NCI-H1694 treated with DMSO at 0.1 percent for 48 hours (cell line): ENCODE measurements at places on chromosomes 7 and 10.

DNA sequence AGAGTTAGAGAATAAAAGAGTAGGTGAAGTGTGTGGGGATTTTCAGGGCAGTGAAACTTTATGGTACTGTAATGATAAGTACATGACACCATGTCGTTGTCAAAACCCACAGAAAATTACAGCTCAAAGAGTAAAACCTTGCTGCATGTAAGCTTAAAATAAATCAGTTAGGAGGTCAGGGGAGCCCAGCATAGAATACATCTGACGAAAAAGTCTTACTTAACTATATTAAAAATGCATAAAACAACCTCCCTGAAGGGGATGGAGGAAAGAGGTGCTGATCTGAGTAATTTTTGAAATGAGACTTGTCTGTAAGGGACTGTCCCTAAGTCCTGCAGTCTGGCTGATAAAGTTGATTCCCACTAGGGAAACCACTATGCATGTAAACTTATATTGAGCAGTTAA, 49.8 kb upstream of the AKR1E2 start:
- no peak for DNase-seq

DNA sequence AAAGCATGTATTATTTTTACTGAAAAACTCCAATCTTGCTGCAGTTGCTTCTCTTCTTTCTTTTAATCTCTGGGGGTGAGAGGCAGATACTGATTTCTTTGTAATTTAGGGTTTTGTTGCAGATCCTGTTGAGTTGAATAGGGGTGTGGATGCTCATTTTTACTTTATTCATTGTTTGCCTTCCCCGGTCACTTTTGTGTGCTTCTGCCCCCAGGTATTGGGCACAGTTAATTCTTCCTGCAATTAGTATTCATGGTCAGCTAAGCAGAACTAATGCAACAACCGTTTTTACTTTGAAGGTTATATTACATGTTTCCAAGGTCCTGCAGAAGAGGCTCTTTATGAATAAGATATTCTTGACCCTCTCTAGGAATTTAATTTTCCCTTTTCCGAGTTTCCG, 96.4 kb downstream of the BUB3 start:
- no peak for DNase-seq

DNA sequence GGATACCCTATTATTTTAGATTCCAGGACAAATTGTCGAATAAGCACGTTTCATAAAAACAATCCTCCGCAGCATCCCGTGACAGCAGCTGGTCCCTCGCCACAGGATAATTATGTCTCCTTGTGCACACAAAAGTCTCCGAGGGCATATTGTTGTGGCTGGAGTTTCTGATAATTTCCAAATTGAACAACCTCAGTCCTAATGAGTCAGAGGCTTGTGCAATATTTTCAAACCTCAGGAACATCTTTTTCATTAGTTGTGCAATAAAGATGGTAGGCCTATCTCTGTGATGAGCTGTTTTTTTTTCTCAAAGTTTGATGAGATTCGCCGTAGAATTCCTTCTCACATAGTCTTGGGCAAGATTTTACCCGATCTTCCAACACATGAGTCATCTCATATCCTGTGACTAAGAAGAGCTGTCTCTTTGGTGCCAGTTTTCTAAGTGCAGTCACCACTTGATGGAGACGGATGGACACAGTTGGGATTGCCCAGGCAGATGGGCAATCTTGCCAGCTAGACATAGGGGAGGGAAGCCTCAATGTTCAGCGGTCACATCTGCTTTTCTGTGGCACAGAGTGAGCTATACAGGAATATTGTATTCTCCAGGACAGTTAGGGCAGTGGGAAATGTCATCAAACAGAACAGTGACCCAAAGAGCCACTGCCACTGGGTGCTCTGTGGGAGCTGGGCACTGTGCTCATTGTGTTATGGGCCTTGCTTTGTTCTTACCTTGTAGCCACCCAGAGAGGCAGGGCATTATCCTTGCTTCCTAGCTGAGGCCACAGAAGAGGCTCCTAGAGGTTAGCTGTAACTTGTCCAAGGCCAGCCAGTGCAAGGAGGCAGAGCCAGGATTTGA, 7.8 kb downstream of the HTRA1 start:
- DNase-seq: no peak

- DNase-seq: no peak
Observed at GRCh38 chr7:107920048-107920772, 29.2 kb downstream of the DLD start.

DNA sequence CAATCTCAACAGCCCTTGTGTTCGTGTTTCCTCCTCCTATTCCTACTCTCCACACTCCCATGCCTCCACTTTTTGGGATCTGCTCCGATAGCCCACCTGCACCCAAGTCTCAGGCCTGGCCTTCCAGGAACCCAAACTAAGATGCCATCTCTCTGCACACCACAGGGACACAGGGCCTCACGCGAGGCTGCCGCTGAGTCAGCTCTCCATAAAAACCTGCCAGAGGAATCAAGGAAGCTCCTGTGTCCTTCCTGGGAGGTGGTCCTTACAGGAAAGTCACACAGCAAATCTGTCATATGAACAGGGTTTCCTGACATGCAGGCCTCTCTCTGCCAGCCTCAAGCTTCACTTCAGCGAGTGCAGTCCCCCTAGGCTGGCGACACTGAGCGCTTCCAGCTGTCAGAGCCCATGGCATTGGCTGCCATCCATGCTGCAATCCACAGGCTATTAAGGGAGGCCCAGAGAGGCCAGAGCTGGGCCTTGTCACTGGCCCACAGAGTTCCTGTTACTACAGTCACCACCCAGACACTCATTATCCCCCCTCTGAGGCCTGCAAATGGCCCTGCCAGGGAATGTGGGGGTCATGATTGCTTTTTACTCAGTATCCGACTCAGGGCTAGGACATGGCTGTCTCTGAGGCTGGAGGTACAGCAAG, 151.4 kb downstream of the OAT start:
- no peak for DNase-seq

DNA sequence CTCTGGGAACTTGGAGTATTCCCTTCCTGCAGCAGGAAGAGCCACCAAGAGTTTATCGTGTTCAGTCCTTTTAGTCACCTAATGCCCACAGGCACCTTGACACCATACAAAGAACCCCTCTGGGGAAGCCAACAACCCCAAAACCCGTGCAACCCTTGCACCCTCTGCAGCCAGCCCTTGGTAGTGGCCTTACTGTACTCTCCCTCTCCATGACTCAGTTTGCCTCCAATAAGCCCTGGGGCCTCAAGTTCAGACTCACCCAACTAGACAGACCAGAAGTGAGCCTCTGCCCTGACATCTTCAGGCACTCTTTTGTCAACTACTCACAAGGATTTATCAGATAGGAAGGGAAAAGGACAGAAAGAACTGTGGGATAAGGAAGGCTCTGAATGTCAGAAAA, 30.9 kb downstream of the KCNMA1 start:
- DNase-seq: no peak

DNA sequence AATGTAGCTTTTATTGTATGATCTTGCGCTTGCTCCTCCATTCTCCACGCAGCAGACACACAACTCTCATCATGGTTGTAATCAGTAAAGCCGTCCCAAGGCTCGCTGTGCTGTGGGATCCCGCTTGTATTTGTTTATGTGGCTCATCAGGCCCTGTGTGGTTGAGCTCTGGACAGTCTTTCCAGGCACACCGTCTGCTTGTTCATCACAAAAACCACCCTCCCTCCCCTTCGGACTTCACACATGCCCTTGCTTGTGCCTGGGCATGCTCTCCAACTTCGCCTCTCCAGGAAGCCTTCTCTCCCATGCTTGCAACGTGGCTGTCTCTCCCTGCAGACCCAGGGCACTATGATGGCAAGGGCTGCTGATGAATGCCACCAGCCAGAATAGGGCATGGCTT, 62.4 kb downstream of the HK1 start:
- DNase-seq: no peak

- DNase-seq: no peak
Observed at GRCh38 chr7:111893190-111893589, 313.0 kb downstream of the DOCK4 start.
